ENCODE measurements at places on chromosomes 3 and 15.

DNA sequence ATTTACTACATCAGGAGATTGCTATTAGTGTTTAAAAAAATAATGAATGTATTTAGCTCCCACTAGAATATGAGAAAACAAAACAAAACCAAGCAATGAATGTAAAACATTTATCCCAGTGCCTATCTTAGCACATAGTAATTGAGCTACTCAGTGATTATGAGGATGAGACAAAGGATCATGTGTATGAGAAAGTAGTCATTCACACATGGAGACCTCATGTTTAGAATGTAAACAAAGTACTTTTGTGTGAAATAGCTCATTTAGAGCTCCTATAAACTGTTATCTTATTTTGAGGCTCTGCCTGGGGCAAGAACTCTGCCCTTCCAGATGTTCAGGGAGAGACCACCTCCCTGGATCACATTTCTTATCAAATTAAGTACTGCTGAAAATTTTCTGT lies 236.8 kb downstream of the LRRN1 start:
- no peak for DNase-seq

DNA sequence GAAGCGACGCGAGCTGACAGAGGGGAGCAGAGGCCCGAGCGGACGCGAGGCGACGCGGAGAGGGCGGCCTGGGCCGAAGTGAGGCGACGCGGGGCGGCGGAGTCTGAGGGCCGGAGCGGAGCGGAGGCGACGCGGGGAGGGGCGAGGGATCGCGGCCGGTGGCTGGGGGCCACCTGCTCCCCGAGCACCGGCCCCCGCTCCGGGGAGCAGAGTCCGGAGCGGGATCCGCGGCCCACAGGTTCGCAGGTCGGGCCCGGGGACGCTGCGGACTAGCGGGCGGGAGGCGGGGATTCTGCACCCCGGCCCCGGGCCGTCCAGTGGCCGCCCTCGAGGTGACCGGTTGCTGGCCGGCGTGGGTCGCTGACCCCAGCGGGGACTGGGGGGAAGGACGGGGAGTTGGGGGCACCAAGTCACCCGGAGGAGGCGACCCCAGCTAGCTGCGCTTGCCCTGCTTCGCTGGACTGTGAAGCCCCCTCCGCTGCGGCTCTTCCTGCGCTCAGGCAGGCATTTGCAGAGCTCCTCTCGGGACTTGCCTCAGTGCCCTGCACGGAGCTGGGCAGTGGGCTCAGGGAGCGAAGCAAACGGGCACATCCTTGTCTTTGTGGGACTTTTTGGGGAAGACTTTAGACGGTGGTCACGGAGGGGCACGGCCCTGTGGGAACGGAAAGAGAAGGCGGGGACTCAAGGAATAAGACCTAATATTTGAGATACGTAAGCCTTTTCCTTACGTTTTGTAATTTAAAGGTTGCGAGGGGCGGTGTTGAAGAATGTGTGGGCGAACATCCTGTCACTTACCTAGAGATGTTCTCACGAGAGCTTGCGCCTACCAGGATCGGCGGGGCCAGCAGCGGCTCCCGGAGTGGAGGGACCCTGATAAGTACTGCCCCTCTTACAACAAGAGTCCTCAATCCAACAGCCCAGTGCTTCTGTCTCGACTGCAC lies 566 bp downstream of the HMCES start:
- peak; percentile 73 for DNase-seq

DNA sequence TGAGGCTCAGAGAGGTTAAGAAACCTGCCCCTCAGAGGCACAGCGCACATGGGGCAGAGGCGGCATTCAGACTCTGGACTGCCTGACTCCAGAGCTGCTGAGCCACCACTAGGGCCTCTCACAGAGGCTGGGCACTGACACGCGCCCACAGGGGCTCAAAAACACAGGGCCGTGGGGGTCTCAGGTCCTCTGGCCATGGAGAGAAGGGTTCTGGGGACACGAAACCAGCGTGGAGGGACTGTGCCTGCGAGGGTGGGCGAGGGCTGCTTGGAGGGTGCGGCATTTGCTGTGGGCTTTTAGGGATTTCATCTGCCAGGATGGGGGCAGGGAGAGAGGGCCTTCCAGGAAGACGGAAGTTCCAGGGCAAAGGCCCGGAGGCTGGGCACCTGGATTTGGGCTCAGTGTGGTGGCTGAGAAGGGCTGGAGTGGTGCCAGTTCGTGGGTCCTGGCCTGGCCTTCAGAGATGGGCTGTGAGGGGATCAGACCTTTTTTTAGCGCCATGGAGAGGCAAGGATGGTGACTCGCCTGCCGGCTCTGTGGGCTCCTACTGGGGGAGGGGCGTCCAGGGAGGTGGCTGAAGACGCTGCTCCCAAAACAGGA lies 69.6 kb downstream of the EFCAB12 start:
- no peak for DNase-seq

DNA sequence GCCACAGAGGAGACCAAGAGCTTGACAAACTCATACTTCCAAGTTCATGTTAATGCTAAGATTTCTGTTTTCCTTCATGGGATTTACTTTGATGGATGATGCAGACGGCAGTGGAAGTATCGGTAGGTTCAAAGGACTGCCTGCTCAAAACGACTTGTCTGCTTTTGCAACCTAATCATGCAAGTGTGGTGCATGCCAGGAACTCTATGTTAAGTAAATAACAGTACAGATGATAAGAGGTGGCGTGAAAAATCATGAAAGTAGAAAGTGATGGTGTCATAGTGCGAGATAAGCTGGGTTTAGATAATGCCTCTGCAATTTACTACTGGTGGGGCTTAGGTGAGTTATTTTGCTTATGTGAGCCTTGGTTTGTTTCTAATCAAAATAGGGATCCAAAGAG lies 14.7 kb upstream of the LMCD1 start:
- no peak for DNase-seq

- DNase-seq = no peak
These were observed 866.3 kb downstream of the ROBO2 start for GRCh38 chr3:77906102-77906709.

DNA sequence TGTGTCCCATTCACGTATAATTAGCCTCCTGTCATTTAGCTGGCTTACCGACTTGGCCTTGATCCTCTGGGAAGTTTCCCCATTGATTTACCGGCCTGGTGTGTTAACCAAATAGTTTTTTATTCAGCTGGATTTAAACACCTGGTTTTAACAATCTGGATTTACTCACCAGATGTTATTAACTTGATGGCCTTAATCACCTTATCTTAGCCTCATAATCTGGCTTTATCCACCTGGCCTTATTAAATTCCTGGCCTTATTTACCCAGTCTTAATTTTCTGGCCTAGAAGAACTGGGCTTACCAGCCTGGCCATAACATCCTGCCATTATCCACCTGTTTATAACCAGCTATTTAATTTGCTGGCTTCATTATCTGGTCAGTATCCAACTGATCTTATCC lies 89.9 kb downstream of the IL12A start:
- no peak for DNase-seq

DNA sequence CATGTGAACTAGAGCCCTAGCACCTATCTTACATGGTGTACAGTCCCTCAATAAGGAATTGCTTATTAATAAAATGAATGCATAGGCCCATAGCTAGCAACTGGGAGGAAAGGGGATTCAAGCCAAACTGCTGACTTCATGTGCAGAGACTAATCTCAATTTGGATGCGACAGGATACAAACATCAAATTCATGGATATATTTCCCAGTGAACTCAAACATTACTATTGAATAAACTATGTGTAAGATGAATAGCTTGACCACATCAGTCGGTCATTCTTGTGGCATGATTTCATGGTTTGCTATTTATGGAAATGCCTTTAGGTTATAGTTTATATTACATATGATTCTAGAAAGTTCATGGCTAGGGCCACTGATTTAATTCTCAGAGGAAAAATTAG lies 268.6 kb upstream of the SLITRK3 start:
- no peak for DNase-seq

- no peak for DNase-seq
These were observed 1030.9 kb downstream of the ROBO1 start for GRCh38 chr3:78736863-78737262.

GRCh38 chr3:106144030-106144429 lies 275.2 kb upstream of the CBLB start:
- no peak for DNase-seq

GRCh38 chr3:168095611-168096209 lies at the start of gene GOLIM4:
GOLIM4 (minus strand) TSS chr3:168095924; CDS start chr3:168095285, 639 bp downstream.
- peak; percentile 81 for DNase-seq

- no peak for DNase-seq
These were observed 56.3 kb downstream of the RSRC1 start for GRCh38 chr3:158166223-158166622.

All from natural killer cell (primary cell).